Lower lobe of right lung (tissue), 2 donors: ENCODE measurements at places on chromosomes 2 and 18. TPM values are rescaled to one million over a fixed set of nuclear protein-coding genes. Genes with fewer than 3 reads are reported as not detected.

GRCh38 chr2:112583497-112584133 lies 794 bp upstream of the CHCHD5 start:
- no peak for DNase-seq

GRCh38 chr18:76080430-76080829 lies 414.6 kb downstream of the ZNF516 start:
- DNase-seq, result no peak

ADGRF3 gene
- total RNA-seq, result 0.35 TPM

- no peak for DNase-seq
These were observed 57.2 kb upstream of the ACVR1 start for GRCh38 chr2:157933160-157933920.

GRCh38 chr18:67665266-67665665 lies 148.7 kb upstream of the DSEL start:
- DNase-seq, result no peak

DNA sequence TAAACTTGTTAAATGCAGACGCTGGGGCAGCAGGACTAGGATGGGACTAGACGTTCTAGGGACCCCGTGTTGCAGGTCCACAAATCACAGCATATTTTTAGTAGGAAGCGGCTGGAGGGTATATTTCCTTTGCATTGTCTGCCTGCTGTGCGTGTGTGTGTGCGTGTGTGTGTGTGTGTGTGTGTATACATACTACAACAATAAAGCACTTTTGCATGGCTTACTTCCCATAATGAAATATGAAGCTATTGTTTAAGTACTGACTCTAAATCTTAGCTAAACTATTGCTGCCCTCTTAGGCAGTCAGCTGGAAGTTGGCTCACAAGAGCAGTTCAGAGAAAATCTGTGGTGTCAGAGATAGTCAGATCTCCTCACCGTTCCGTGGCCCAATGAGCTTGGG lies 133.4 kb downstream of the CABLES1 start:
- DNase-seq, result no peak

DNA sequence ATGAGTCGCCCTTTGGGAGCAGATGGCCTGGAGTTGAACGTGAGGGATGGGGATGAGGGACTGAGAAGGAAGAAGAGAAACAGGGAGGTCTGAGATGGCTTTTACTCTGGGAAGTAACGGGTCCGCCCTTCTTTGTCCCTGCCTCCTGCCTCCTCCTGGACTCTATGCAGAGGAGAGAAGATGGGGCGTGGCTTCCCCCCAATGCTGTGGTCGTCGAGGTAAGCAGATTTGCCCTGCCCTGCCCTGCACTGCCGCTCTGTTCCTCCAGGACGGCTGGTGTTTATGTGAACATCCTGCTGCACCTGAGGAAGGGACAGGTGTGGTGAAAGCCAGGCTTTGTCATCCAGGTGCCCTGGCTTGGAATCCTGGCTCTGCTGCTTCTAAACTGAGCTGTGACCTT lies 13.5 kb upstream of the NTSR2 start:
- no peak for DNase-seq

- DNase-seq, result no peak
These were observed 12.8 kb upstream of the ONECUT2 start for GRCh38 chr18:57422313-57422872.
